ENCODE measurements at places on chromosomes 12 and 14.

- no peak for DNase-seq
Observed at GRCh38 chr12:46460682-46461210, 88.2 kb upstream of the SLC38A2 start.

DNA sequence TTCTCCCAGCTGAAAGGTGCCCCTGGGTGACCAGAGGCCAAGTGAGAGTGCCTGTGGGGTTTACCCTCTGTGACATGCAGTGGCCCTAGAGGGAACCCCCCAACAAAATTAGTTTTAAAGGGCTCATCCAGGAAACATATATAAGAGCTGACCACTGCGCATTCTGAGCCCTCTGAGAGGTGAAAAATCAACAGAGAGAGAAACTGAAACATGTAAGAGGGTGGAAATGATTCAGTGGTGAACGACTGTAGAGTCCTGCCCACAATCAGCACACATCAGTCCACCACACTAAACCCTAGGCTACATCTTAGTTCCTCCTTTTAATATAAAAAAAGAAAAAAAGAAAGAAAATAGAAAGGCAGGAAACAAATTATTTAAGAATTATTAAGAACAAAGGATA lies 21.0 kb upstream of the ACSM4 start:
- no peak for DNase-seq

- DNase-seq = no peak
Observed at GRCh38 chr14:89371585-89372511, 45.2 kb downstream of the FOXN3 start.

DNA sequence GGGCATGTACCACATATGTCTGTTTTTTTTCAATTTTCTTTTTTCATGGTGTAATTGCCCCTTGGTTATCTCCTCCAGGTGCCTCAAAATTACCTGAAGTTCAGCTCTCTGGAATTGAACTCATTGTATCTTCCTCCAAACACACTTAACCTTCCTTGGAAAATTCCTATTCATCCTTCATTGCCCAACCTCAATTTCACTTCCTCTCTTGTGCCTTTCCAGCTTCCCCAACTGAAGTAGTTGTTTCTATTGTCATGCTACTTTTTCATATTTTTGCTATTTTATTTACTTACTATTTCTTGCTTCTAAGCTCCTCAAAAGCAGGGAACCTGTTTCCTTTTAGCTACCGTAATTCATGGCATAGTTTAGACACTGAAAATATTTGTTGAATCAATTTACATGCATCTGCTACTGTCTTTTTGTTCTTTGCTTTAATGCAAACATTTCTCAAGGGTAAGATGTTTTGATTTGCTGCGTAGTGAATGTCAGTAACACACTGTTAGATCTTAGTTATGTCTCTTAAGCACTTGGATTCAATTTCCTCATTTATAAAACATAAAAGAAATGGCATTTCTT lies 37.0 kb upstream of the STXBP6 start:
- DNase-seq = no peak

DNA sequence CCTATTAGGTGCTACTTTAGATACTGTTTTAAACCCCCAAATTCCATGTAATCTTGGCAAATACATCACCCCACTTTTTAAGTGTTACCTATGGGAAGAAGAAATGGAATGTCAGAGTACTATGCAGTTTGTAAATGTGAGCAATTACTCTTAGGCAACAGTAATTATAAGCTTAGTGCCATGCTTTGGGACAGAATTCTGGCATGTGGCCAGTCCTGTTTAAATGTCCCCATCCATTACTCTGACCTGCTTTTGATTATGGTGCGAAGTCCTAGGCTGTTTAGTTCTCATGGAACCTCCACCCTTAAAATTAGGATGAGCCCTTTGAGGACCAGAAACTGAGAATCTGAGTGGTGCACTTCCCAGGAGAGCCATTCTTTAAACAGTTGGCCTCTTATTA lies 321.4 kb upstream of the RGS6 start:
- no peak for DNase-seq

GRCh38 chr12:96308881-96309280 lies 91.4 kb downstream of the CDK17 start:
- no peak for DNase-seq

GRCh38 chr12:103640831-103641230 lies 53.8 kb downstream of the STAB2 start:
- no peak for DNase-seq

GRCh38 chr14:105478398-105479251 lies 4.0 kb downstream of the CRIP2 start:
- DNase-seq = no peak

- DNase-seq = no peak
Observed at GRCh38 chr14:96064866-96065265, 25.7 kb downstream of the C14orf132 start.

GRCh38 chr12:39989501-39989900 lies 116.4 kb downstream of the SLC2A13 start:
- DNase-seq = no peak

DNA sequence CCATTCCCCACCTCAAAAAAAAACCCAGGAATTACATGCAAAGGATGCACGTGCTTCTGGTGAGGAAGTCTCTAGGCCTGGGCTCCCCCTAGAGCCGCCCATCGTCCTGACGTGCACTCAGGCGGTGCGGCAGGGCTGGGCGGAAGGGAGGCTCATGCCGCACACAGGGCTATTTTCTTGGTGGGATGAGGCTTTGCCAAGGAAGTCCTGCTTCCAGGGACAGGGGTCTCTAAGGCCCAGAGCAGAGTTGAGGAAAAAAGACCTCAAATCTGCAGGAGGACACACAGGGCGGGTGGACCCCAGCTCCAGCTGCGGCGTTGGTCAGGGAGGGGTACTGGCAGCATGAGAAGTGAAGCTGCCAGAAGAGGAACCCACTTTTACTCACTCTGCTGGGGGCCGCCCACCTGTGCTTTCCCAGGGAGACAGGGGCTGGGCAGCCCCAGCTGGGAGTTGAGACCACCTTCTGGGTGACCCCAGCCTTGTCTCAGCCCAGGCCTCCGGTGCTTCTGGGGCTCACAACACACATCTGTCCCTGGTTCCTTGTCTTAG lies 4.2 kb downstream of the RHOF start:
- no peak for DNase-seq

DNA sequence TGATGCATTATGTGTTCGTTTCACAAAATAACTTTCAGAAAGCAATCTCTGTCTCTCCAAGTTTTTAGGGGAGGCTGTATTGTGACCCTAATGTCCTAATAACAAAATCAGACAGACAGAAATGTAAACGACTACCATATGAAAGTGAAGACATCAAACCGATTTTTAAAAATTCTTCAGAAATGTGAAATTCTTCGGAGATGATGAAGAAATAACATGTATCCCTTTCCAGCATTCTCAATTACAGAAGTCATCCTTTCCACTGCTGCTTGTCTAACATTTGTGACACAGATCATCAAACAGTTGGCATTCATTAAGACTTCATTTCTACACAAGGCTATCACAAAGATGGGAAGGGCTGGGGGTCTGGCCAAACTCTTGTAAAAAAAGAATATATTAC lies 41.0 kb downstream of the DMAC2L start:
- DNase-seq = no peak

GRCh38 chr12:64522807-64523206 lies 70.9 kb downstream of the TBK1 start:
- DNase-seq = no peak

GRCh38 chr12:12499909-12500604 lies 62.6 kb downstream of the DUSP16 start:
- no peak for DNase-seq

DNA sequence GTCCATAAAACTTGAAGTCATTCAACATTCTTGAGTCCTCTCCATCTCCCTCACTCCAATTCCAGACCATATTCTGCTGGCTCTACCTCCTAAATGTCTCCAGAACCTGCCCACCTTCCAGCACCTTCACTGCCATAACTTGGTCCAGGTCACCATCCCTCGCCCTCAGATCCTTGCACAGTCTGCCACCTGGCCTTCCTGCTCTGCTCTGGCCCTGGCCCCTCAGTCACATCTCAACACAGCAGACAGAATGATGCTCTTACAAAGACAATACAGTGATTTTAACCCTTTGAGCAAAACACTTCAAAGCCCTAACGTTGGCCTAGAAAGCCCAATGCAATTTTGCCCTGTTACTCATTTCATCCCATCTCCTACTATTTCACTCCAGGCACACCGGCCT lies 81.8 kb upstream of the PDZRN4 start:
- no peak for DNase-seq

- peak; percentile 38 for DNase-seq
Observed at GRCh38 chr14:29868000-29868399, 59.6 kb downstream of the PRKD1 start.

- DNase-seq = no peak
Observed at GRCh38 chr12:111699-112493, 45.3 kb downstream of the IQSEC3 start.

GRCh38 chr12:112573141-112573540 lies 154.4 kb downstream of the PTPN11 start:
- DNase-seq = no peak

DNA sequence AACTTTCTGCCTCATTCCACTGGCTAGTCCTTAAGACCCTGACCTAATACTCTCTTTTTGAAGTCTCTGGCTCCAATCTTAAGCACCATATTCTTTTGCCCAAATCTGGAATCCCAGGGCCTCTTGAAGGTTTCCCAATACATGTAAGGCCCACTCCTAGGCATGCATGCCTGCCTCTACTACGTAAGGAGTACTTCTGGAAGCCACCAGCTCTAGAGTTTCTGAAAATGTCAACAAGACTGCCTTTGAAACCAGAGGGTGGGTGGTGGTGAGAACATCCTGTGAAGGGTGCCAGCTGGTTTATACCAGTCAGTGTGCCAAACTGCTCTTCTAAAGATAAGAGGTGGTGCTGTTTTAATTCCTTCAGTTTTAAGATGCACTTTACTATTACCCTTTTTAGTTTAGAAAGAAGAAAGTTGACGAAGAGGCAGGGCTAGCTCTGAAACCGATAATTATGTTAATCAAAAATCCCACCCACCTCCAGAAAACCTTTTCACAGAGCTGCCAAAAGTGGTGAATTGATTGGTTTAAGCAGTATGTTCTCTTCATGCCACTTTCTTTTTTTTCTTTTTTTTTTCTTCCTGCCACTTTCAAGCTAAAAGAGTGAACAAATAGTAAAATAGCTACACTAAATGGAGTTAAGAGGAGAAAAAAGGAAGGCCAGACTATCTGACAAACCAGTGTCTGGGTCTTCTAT lies 8.7 kb upstream of the WDR89 start:
- no peak for DNase-seq

DNA sequence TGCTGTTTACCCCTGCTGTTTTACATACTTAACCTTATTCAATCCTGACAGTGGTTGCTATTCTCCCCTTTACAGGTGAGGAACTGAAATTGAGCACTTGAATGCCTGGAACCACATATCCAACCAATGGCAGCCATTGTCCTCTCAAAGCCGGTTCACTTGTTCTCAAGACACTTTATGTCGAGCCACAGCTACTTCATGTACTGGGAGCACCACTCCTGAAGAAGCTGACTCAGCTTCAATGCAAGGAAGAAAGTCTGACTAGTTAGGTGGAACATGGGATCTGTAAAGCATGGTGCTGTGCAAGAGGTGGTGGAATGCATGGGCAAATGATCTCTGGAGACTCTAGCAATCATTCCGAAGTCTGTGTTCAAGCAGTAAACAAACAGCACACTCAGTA lies 113.9 kb upstream of the CPM start:
- DNase-seq = no peak

- no peak for DNase-seq
Observed at GRCh38 chr14:75794615-75795038, 133.6 kb downstream of the TTLL5 start.

DNA sequence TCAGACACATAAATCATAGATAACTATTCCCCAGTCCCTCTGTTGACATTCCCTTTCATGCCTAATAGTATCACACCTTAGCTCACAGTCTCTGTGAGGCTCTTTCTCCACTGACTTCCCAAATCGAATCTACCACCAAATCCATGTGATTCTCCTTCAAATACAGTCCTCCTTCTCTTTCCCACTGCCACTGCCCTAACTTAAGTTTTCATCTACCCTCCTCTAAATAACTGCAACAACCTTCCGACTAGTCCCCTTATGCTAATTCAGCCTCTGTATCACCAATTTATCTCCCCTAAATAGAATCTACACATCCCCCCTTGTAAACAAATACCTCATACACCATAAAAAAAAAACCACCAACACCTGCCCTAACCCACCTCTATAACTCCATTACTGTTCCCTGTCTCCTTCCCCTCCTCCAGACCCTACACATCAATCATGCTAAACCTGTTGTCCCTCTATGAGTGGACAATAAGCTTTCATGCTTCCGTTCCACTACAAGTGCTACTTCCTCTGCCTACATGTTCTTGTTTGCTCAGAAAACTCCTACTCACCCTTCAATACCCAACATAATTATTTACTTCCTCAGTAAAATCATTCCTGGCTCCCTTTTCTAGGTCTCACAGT lies 39.0 kb downstream of the SLC25A21 start:
- no peak for DNase-seq

DNA sequence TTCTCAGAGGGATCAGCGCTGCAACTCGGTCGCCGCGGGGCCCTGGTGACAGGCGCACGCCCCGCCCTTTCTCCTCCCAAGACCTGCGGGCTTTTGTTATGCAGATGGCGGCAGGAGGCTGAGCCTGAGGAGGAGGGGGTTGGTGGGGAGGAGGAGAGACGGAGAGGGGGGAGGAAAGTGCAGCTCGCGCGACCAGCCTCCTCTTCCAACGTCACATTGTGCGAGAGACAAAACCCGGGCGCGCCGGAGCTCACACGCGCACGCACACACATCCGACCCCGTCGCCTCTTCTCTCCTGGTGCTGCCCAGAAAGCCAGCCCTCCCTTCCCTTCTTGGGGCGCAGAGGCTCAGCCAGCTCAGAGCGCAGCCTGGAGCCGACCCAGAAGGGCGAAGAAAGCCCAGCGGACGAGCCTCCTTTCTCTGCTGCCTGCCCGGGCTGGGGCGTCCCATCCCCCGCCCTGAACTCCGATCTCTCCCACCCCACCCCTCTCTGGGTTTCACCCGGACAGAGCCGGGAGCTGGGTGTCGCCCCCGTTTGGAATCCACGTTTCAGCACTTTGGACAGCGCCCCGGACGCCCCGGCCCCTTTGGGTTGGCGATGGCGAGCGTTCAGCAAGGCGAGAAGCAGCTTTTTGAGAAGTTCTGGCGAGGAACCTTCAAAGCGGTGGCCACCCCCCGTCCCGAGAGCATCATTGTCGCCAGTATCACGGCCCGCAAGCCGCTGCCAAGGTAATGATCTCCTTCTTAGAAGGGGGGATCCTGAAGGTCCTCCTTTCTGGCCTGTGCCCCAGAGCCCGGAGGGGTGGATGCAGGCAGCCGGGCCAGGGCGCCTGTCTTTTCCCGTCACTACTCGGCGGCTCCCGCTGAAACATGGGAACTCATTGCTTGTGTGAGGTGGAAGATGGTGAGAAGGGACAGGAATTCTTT lies at the start of gene SRRM4:
SRRM4 (plus strand) TSS at position 257 of the 927 bp plus-strand sequence; CDS start at position 599, 342 bp downstream.
- peak; percentile 85 for DNase-seq
